DMS 273 treated with DMSO at 0.1 percent for 48 hours (cell line): ENCODE measurements at places on chromosomes 16 and 17.

DNA sequence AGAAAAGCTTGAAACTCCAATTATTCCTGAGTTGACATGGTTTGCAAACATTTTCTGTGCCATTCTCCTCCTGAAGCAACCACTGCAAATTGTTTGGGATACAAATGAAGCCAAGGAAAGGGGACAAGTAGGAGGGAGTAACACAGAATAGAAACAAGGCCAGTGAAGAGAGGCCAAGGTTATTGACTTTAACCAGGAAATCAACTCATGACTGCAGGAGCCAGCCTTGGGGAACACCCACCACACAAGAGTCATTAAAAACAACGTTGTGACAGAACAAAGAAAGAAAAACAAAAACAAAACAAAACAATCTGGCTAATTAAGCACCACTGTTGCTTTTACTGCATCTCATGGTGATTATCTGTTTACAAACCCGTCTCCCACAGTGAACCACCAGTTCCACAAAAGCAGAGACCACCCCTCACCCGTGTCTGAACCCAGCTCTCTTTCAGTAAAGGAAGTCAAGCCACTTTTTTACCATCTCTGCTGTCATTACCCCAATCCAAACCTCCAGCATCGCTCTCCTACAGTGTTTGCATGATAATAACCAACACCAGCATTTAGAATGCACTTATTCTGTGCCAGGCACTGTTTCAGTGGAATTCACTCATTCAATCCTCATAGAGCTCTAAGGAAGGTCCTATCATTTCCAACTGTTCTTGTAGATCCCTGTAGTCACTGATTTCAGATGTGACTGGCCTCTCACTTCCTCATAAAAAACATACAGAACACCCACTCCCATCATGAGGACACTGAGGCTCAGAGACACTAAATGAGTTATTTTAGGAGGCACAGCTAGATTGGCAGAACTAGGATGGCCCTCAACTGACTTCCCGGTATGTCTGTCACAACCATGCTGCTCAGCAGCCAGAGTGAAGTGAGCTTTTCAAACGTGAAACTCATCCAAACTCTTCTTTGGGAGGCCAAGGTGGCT, 2.0 kb downstream of the ZDHHC1 start:
- DNase-seq, result no peak

- DNase-seq, result no peak
Observed at GRCh38 chr16:29974291-29975133, 844 bp downstream of the TAOK2 start.

GRCh38 chr16:84396537-84397008, 28.2 kb downstream of the ATP2C2 start:
- DNase-seq, result no peak

- no peak for DNase-seq
Observed at GRCh38 chr17:42459256-42459800, 650 bp downstream of the ATP6V0A1 start.

DNA sequence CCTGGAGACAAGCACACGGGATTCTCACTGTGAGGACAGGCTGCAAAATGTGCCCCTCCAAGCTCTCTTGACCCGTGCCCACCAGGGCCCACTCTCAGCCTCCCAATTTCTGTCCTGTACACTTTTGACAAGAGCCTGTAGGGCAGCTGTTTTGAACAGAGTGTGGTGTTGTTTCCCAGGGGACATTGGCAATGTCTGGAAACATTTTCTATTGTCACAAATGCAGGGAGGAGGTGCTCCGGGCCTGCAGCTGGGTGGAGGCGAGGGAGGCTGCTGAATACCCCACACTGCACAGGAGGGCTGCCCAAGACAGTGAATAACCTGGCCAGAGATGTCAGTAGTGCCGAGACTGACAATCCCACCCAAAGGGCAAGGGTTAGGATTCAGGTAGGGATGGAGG, 10.5 kb downstream of the CEP295NL start:
- no peak for DNase-seq

GRCh38 chr16:78045865-78046581, 23.7 kb downstream of the CLEC3A start:
- DNase-seq, result no peak

- DNase-seq, result no peak
Observed at GRCh38 chr17:75295201-75296158, 6.2 kb upstream of the SLC25A19 start.

DNA sequence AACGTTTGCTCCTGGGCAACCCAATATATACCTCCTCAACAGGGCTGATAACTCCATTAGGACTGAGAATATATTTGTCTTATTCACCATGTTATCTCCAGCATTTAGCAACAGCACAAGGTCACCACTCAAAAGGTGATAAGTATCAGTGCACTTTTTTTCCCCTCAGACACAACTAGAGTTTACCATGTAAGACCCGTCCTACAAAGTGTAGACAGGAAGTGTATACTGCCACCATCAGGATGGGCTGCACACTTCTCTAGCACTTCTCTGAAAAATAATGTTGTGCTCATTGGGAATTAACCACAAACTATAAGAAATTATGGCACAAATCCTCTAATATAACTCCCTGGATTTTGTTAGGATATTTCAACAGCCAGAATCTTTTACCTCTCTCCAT, 5.7 kb upstream of the VAT1L start:
- DNase-seq, result no peak

GRCh38 chr17:4708436-4708835, 2.0 kb upstream of the ARRB2 start:
- no peak for DNase-seq

DNA sequence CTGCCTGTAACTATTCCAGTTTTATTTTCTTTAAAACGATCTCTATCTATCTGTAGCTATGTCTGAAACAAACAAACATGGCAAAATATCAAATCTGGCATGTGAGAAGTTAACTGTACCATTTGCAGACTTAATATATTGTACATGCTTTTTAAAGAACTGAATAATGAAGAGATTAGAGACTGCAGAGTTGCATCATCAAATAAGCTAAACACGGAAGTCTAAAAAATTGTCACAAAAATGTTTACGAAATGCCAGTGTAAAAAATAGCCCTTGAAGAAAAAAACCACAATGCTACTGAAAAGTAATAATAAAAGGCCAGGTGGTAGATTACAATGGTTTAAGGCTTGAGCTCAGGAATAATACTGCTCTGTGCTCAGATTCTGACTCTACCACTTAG, 43.1 kb downstream of the HS3ST3A1 start:
- DNase-seq, result no peak

GRCh38 chr17:35742896-35743477, 10.1 kb downstream of the GAS2L2 start:
- DNase-seq, result no peak

DNA sequence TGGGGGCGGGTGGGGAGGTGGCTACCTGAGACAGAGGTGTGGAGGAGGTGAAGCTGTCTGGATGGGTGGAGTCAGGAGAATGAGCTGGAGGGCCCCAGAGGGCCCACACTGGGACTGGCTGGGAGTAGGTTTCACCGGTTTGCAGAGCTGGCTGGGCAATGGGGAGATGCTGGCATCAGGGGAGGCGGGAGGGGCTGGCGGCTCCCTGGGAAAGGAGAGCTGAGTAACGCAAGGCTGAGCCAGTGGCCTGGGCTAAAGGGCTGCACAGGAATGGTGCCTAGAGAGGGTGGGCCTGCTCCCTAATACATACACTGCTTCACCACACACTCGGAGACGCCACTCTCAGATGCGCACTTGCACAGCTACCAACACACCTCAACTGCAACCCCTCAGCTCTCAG, 12.4 kb downstream of the P3H4 start:
- DNase-seq, result no peak

GRCh38 chr16:56841233-56841632, 23.8 kb upstream of the SLC12A3 start:
- DNase-seq, result no peak

- no peak for DNase-seq
Observed at GRCh38 chr17:74391771-74392170, 24.5 kb downstream of the GPR142 start.

GRCh38 chr16:177394-177822, 928 bp downstream of the HBA1 start:
- DNase-seq, result peak; percentile 100

- DNase-seq, result no peak
Observed at GRCh38 chr16:52832771-52833170, 219.9 kb downstream of the CHD9NB start.

- DNase-seq, result no peak
Observed at GRCh38 chr16:35906440-35906839, 2447.0 kb downstream of the TP53TG3F start.

DNA sequence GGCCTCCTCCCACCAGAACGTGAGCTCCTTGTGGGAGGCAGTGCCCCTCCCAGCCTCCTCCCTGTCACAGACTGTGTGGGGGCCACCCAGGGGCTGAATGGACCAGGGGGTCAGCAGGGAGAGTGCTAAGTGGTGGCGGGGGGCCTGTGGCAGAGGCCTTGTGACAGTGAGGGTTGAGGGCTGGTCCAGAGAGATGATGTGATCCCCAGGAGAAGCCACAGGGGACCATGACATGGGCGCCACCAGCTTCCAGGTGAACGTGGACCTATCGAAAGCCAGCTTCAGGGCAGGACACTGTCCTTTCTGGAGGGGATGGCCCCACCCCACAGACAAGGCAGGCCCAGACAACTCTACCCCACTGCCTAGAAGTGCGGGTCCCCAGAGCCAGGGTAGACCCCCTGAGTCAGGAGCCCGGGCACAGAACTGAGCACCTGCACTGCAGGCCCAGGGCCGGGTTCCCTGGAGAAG, 3.1 kb downstream of the SPSB3 start:
- DNase-seq, result no peak

GRCh38 chr16:539901-540530, 12.5 kb downstream of the CAPN15 start:
- no peak for DNase-seq

DNA sequence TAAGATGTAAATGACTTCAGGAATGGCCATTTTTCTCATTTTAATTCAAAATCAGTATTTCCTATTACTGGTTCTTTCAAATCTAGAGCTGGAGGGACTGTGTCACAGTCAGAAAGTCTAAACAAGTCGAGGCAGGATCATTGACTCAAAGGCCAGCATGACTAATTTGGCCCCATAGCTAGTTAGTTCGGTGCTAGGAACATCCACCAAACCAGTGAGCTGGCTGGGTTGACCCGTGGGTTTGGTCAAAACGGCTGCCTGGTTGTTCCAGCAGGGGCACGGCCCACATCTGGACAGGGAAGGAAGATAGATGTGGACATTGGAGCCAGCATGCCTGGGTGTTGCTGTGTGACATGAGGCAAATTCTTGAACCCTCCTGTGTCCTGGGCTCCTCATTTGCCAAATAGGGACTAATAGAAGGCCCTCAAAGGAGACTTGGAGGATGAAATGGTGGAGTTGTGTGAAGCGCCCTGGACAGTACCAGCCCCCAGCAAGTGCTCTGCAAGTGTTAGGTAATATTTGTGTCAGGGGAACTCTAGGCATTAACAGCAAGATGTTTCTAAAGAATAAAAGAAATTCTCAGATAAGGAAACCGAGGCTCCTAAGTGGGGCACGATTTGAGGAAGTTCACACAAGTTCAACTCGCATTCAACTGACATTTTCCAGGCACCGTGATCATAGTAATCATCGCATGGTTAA, 46.2 kb downstream of the MEOX1 start:
- no peak for DNase-seq

GRCh38 chr17:66548158-66548557, 245.7 kb downstream of the PRKCA start:
- no peak for DNase-seq

DNA sequence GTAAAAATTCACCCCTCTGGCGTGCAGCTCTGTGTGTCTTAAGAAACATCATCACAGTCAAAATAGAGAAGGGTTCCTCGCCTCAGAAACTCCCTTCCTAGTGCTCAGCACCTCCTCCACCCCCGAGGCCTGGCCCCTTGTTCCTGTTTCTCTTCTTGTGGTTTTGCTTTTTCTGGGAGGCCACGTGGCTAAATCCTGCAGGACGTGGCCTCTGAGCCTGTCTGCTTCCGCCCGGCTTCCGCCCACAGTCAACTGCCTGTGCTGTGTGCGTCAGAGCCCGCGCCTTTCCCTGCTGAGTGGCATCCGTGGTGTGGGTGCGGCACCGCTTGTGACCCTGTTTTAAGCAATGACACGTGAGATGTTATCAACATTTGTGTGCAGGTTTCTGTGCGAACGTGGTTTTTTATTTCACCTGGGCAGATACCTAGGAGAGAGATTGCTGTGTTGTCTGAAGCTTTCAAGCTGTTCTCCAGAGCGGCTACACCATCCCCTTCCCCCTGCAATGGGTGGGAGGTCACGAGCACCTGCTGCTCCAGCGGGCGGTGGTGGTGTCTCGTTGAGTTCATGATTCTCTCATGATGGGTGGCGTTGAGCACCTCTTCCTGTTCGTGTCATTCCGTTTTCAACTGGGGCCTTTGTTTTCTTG, 21.7 kb downstream of the ACSF3 start:
- no peak for DNase-seq

DNA sequence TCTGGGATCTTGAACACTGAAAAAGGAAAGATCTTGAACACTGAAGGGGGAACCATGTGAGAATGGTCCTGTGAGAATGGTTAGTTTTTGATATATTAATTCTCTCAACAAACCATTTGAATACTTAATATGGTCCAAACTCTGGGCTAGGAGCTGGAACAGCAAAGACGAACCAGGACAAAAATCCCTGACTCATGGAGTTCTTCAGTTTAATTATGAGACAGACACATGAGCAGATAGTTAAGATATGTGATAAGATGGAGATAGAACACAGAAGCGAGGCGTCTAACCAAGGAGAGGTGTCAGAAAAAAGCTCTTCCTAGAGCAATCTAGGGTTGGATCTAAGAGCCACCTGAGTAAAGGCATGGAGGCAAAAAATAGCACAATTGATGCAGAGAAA, 1.6 kb downstream of the CKLF start:
- no peak for DNase-seq

- no peak for DNase-seq
Observed at GRCh38 chr16:50036426-50036825, 11.4 kb downstream of the CNEP1R1 start.

GRCh38 chr16:68090130-68090529, 5.0 kb downstream of the NFATC3 start:
- no peak for DNase-seq

GRCh38 chr16:84607694-84608093, 10.2 kb downstream of the COTL1 start:
- DNase-seq, result no peak

GRCh38 chr17:67216578-67217320, 28.2 kb downstream of the HELZ start:
- DNase-seq, result no peak

DNA sequence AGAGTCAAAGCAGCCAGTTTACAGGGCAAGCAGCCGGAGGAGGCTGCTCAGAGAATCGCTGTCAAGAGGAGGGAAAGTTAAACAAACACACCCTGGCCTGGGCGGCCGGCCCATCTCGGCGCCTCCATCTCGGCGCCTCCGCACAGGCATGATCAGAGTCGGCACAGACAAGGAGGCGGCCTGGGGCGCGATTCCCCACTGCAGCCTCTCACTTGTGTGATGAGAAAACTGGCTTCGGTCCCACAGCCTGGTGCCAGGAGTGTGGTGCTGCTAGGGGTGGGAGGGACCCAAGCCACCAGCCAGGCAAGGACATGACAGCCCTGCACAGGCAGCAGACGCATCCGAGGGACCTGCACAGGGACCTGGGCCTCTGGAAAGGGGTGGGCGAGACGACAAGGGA, 17.7 kb downstream of the SLC38A10 start:
- no peak for DNase-seq

- peak; percentile 44 for DNase-seq
Observed at GRCh38 chr17:43878260-43879175, 28.8 kb downstream of the MPP2 start.
